ENCODE measurements at places on chromosomes 16 and 17.

- DNase-seq, result no peak
Observed at GRCh38 chr17:31787857-31788570, 71.0 kb downstream of the COPRS start.

DNA sequence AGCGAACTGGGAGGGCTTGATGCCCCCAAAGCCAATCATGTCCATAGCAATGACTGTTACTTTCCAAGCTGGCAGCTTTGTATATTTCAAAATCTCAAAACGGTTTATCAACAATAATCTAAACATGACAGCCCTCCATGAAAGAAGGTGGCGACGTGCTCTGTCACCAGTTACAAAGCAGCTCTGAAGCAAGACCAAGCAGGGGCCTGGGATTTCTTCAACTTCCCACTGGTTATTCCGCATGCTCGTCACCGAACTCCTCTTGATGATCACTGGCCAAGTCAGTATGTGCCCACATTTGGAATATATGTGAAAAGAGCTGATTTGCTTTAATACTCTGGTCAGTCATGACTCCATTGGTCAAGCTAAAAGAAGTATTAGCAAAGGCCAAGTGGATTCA is 175.6 kb downstream of the VPS53 start:
- no peak for DNase-seq

DNA sequence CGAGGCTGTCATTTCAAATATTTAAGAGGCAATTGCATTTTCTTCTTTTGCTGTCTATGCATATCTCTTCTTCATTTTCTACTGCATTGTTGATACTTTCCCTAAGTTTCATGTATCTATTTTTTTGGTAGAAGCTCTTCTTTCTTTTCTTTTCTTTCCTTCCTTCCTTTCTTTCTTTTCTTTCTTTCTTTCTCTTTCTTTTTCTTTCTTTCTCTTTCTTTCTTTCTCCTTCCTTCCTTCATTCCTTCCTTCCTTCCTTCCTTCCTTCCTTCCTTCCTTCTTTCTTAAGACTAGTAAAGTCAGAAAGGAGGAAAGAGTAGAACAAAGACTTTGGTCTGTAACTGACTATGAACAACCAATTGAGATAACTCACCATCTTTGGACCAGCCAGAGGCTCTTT is 33.9 kb downstream of the MRC2 start:
- DNase-seq, result no peak

DNA sequence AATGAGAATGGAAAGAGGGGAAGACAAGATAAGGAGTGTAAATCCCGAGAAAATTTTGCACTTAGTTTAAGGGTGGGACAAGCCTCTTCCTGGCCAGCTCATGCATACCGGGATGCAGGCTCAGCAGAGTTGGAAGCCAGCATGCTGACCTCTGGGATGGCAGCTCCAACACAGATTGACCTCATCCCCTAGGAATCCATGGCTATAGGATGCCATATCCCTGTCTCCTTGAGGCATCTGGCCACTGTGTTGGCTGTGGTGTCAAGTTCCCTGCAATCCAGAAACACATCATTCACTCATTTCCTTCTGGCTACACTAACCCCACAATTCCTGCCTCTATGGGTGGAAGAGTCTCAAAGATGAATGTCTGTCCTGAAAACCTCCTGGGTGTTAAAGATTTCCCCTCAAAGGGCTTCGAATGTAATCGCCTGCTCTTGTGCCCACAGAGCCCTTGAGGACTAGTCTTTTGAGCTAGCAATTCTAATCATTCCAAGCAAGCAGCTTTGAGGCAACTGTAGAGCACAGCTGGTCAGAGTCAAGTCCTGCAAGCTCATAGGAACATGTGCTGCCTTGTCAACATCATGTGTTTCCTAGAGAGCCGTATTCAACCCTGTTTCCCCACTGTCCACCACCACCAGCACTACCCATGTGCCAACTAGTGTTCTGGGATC is 141.4 kb downstream of the PMP22 start:
- DNase-seq, result no peak

- DNase-seq, result peak; percentile 68
Observed at GRCh38 chr17:2029911-2030778, at the start of gene DPH1. Gene DPH1 (plus strand): TSS chr17:2030153. CDS start chr17:2030170, 17 bp downstream.

DNA sequence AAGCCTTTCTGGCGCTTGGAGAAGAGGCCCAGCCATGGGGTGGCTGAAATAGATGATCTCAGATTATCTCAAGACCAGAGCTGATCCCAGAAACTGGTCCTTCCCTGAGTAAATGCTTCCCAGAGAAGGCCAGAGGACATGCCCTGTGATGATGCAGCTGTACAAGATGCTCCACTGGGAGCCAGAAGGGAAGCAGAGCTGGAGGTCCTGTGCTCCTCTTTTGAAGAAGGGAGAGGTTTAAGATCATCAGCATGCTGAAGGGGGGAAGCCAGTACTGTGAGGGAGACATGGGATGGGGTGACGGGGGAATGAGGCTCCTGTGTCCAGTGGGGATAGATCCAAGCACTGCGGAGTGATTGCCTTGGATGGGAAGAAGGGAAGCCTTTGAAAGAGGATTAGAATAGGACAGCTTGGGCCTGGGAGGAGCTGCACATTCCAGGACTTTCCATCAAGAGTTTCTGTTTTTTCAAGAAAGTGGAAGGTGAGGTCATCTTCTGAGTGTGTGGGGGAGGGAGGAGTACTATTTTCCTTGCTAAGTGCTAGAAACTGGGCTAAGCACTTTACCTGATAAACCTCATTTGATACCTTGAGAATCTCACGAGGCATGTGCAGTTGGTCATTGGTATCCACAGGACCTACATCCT is 16.4 kb upstream of the ALOX15B start:
- DNase-seq, result no peak

DNA sequence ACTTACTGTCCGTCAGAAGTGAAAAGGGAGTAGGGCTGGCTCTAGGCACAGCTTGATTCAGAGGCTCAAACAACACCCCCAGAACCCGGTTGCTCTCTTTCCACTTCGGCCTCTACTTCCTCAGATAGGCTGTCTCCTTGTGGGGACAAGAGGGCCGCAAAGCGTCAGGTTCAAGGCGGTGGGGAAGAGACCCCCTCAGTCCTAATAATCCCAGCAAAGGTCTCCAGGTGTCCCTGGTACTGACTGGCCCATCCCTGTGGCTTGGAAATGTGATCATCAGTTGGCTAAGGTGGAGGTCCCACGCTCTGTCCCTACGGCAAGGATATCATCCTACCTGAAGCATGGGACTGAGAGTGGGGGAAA is 26.0 kb downstream of the NGFR start:
- no peak for DNase-seq

DNA sequence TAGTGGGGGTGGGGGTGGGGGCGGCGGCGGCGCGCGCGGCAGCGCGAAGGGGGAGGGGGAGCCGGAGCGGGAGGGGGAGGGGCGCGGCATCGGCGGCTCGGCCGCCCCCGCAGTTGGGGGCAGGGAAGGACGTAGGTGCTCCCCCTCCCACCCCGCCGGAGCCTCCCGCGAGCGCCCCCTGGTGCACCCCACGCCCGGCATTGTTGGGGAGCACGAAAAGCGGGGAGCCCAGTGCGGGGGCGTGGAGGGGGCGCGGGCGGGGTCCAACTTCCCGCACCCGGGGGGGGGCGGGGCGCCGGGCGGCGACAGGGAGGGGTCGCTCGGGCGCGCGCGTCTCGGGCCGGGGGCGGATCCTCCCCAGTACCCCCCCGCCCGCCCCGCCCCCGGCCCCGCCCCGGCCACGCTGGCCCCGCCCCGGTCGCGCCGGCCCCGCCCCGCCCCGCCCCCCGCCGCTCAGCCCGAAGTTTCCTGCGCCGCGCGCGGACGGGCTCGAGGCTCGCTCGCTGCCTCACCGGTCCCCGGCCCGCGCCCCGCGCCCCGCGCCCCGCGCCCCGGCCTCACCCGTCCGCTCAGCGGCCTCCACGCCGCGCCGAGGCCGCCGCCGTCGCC is at the start of gene CACNA1H:
CACNA1H (plus strand) TSS at position 456 of the 609 bp plus-strand sequence. CDS start 632 bp downstream, outside the sequence.
- peak; percentile 13 for DNase-seq

DNA sequence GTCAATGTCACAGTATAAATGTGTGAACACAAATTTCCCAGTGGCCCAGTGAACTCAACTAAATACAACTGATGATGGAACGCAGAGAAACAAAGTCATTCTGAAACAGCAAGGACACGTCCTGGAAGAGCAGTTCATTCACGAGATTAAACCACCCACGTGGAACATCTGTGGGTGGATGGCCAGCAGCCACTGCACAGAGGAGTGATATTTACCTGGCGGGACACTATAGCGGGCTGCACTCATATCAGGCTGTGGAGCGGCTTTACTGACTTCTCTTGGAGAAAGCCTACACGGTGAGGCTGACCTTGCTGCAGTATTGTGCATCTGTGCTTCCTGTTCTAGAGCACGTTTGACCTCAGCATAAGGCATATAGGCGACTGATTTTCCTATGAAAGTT is 87.3 kb downstream of the TTC19 start:
- no peak for DNase-seq

GRCh38 chr16:46800494-46800893 is 30.5 kb downstream of the C16orf87 start:
- DNase-seq, result no peak

DNA sequence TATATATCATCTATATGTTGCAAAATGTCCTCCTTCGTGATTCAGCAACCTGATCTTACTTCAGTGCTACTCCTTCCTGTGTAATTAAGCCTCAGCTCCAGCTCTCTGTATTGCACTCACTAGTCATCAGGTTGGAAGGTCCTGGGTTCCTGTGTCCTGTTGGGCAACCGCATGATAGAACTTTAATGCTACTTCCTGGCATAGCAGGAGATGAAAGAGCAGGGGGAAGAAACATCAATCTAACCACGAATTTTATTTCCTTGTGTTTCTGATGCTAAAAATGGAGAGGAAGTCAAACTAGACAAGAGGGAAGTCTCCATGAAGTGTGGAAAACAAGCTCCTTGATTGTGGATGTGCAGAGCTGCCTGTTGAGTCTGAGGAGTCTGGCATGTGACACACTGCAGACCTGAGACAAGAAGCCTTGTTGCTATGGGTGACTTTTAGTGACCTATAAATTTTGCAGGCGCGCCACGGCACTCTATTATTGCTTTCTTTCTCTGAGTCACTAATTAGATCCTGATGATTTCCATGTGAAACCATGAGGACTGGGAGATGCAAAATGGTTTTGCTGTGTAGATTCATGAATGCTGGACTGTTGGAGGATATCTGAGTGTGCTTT is 25.6 kb downstream of the IGSF6 start:
- DNase-seq, result no peak

- no peak for DNase-seq
Observed at GRCh38 chr17:28988475-28988874, 17.4 kb downstream of the SEZ6 start.

DNA sequence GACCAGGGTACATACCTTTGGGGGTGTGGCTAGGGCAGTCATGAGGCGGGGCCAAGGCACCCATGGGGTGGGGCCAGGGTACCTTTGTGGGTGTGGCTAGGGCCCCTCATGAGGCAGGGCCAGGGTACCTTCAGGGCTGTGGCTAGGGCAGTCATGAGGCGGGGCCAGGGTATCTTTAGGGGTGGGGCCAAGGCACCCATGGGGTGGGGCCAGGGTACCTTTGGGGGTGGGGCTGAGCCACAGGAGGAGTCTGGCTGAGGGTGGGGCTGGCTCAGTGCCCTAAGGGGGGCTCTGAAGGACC is 3.5 kb downstream of the GNG13 start:
- no peak for DNase-seq

DNA sequence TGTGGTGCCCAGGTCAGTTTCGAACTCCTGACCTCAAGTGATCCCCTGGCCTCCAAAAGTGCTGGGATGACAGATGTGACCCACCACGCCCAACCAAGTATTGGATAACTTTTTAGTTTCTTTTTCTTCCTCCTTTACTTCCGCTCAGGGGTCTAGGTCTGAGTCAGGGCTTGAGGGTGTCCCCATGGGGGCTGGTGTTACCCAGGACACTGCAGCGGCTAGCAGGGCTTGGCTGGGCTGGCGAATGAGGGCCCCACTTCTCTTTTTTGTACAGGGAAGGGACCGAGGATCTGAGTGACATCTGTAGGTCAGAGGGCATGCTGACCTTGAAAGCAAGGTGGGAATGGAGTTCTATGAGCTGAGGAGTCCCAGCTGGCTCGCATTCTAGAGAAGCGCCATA is 24.9 kb downstream of the RAB11FIP3 start:
- DNase-seq, result no peak

GRCh38 chr17:2800367-2800766 is 4.1 kb downstream of the RAP1GAP2 start:
- DNase-seq, result no peak

DNA sequence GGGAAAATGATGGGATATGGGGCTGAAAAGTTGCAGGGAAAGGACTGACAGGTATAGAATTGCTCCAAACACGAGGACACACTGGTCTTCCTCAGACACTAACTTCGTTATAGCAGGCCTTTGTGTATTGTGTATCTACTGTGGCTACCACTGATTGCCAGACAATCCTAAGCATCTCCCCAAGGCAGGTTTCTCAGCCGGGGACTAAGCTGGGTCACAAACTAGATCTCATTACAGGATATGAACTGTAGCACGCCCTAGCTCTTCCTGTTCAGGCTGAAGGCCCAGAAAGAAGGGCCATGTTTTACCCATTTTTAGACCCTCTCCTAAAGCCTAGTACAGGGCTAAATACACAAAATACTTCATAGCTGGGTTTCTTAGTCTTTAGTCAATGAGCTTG is 5.1 kb upstream of the RANGRF start:
- no peak for DNase-seq

DNA sequence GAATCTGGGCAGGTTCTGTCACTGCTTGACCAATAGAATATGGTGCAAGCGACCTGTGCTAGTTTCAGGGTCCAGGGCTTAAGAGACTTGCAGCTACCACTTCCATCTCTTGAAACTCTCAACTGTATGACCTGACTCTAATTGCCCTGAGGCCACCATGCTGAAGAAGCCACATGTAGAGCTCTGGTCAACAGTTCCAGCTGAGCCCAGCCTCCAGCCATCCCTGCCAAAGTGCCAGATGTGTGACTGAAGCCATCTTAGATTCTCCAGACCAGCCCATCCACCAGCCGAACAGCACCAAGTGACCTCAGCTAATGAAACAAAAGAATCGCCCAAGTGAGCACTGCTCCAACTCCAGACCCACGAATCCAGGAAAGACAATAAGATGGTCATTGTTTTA is 3.4 kb upstream of the MT2A start:
- no peak for DNase-seq

GRCh38 chr17:66230922-66231591 is 1.8 kb upstream of the APOH start:
- no peak for DNase-seq

- no peak for DNase-seq
Observed at GRCh38 chr17:64036198-64036922, 15.9 kb upstream of the ICAM2 start.

GRCh38 chr16:4696172-4696904 is 3.0 kb downstream of the NUDT16L1 start:
- DNase-seq, result no peak

DNA sequence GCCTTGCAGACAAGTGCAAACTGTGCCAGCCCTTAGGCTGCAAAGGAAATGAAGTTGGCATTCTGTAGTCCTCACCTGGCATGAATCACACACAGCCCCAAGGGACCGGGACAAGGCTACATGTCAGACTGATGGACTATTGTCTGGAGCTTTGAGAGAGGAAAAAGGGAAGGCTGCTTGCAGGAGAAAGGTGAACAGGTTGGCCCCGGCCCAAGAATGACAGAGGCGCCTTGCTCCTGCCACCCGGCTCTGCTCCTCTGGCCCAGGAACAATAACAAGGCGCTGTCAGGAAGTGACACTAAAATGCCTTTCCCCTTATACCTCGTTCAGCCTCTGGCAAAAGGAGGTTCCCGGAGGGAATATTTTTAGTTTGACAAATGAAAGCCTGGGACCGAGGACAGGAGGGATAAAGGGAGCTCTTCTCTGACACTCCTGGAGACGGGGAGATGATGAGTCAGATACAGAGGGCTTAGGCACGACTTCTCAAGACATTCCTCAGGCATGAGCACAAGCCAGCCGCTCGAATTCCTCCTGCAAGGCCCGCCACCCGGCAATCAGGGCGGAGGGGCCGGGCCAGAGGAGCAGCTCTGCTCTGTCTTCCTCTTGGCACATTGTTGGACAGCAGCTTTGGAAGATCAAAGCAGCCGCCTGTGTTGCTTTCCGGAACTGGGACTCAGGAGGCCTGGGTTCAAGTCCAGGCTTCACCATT is 105.8 kb downstream of the NOG start:
- DNase-seq, result no peak
